CD4-positive, alpha-beta T cell treated with Interleukin-10 for 1 hour (primary cell): ENCODE measurements at places on chromosomes 6 and 20.

DNA sequence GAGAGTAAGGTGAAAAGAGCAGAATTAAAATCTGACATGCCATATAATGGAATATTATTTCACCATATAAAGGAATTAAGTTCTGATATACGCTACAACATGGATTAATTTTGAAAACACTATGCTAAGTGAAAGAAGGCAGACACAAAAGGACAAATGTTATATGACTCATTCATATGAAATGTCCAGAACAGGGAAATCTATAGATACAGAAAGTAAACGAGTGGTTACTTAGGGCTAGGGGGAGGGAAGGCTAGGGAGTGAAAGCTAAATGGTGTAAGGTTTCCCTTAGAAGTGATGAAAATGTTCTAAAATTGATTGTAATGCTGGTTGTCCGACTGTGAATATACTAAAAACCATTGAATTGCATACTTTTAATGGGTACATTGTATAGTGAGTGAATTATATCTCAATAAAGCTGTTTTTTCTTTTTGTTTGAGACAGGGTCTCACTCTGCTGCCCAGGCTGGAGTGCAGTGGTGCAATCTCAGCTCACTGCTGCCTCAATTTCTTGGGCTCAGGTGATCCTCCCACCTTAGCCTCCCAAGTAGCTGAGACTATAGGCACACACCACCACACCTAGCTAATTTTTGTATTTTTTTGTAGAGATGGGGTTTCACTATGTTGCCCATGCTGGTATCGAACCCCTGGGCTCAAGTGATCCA lies 8.2 kb downstream of the PRPH2 start:
- DNase-seq: no peak

GRCh38 chr6:162294029-162294428 lies 433.5 kb downstream of the PRKN start:
- DNase-seq: no peak

GRCh38 chr6:30752157-30752927 lies 8.0 kb upstream of the IER3 start:
- DNase-seq: no peak

DNA sequence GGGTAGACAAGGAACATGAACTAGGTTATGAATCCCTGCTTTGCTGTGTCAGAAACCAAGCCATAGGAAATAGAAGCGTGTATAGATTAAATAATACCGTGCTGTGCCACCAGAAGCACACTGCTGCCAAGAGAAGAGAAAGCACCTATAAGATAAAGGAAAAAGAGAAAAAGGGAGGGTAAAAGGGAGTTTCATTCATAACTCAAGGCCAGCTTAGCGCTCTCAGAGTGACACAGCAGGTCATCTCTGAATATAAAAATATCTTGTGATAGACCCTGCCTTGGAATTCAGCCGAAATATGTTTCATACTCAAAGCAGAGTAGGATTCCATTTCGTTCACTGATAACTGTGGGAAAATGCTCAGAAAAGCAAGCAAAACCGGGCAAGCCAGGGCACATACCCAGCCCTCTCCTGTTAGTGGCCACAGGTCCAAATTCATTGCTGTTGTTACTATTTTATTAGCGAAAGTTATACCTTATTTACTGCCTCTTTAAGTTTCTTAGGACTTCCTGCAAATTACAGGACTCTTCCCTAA lies 8.7 kb downstream of the JAG1 start:
- DNase-seq: no peak

- no peak for DNase-seq
These were observed 27.8 kb upstream of the KIF16B start for GRCh38 chr20:16601047-16601446.

DNA sequence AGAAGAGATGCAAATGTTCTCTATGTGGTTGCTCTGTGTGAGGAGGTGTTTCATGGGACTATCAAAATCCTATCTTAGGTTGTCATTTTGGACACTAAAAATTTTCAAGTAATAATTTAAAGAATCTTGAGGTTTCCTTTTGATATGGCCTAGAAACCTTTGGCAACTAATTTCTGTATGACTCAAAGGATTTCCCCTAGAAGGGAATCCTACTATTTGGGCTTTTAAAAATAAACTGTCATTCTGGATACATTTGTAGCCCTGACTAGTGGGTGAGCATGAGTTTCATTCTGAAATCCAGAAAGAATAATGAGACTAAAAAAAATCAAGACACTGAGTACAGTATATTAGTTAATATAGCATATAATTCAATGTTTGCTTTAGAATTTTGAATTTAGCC lies 25.5 kb upstream of the RAB23 start:
- no peak for DNase-seq

GRCh38 chr6:7921046-7921445 lies 10.5 kb upstream of the TXNDC5 start:
- no peak for DNase-seq
